Right hindlimb (tissue), 1 donor: ENCODE measurements at places on chromosomes 5 and 9.

DNA sequence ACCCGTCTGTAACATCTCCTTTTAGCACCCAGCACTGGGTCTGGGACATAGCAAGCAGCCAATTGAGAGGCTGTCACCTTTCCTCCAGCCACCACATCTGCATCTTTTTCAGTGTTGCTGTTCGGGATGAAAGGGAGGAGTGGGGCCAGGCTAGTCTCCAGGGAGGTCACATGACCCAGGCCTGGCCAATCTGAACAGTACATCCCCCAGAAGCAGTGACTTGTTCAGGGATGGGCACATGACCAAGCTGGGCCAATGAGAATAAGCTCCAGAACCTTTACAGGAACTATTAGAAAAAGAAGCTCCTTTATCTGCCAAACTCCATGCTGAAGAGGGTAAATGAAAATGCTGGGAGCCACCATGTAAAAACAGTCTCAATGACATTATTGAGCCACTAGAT lies 359.0 kb downstream of the SLIT3 start:
- DNase-seq: no peak

- DNase-seq: no peak
Measured at GRCh38 chr5:12920527-12920926, 1016.3 kb upstream of the CTNND2 start.

DNA sequence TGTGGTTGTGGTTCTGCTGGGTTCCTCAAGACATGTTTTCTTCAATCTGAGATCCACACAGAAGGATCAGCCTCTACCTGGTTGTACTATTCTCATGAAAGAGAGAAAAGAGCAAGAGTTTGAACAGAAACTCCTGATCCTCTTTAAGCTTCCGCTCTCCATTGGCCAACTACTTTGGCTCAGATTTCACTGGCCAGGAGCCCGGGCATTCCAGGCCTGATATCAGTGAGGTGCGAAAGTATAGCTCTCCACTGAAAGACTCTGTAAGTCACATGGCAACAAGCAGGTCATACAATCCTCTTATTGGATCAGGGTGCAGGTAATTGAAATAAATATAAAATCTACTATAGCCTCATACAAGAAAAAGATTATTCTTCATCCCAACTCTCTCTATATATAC lies 920.5 kb downstream of the TLE4 start:
- no peak for DNase-seq

DNA sequence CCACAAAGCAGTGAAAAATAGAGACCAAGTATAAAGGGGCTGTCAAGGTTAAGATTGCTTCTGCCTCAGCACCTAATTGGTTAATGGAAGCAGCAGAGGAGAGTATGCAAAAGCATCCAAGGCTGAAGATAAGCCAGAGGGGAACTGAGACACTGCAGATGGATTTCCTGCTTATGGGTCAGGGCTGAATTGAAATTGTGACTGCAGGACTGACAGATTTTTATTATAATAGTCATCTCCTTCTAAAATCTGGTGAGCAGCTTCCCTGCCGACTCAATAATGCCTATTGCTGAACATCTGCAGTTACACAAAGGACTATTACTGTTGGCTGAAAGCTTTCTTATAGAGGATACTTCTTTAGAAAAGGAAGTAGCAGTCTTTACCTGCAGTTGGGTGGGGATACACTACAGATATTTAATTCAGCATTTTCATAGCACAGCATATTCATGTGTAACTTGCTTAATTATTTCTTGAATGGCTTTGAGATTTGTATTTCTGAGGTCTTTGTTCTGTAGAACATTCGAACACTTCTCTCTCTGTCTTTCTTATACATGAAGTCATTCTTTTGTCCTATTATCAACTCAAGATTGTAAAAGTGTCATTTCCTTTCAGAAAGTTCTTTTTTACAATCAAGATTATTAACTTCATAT lies 363.0 kb upstream of the RIOK2 start:
- no peak for DNase-seq

DNA sequence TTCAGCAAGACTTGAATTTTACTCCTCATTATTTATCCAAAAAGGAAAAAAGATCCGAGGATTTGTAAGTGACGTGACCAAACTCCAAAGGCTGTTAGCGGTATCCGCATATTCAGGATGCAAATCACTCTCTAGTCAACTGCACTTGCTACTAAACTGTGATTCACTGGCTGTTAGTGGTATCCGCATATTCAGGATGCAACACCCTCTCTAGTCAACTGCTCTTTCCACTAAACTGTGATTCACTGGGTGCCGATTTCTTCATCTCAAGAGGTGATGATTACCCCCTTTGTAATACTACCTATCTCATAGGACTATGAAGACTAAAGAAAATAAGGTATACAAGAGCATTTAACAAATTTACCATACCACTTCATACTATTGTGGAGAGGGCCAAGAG lies 5.7 kb downstream of the MAPKAP1 start:
- DNase-seq: no peak

DNA sequence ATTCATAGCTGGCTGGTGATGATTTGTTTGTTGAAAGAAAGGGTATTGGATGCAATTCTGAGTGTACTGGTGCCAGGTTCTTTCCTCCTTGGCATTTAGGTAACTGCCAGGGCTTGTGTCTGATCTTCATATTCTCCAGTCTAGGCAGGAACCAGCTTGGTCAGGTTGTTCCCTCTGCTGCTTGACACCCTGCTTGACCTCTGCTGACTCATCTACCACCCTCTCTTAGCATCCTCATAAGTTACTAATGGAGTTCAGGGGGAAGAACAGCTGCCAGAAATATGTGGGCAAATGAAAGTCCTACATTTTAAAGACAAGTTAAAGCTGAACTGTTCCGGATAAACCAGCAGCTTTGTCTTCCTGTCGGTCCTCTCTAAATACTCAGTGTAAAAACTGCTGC lies 116.1 kb upstream of the TNC start:
- DNase-seq: no peak

DNA sequence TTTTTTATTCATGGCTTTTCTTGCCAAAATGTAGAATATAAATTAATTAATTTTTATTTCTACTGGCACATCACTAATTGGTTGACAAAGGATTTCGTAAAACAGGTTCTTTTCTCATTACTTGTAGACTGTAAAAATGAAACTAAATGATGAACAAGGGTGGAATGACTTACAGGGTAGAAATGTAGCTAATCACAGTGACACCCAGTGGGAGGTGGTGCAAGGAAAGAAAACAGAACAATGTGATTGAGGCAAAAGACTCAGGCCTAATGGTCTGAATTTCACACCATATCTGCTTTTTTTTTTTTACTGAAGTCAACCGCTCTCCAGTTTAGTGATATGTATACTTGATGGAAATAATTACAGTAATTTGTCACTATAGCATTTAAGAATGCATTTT lies 28.9 kb downstream of the GABRG2 start:
- no peak for DNase-seq
